ENCODE measurements at places on chromosomes 5 and 9. TPM values are rescaled to one million over a fixed set of nuclear protein-coding genes. Genes with fewer than 3 reads are reported as not detected.

Gene QSOX2
- total RNA-seq, result 6.1 TPM

Gene PCDHA12
- total RNA-seq, result not detected

Gene UBTD2
- 16.3 TPM for total RNA-seq

Gene AGXT2
- total RNA-seq, result not detected

Gene NRG2
- 4.8 TPM for total RNA-seq

GRCh38 chr9:73474625-73475024 lies 323.0 kb downstream of the ANXA1 start:
- DNase-seq, result no peak

GRCh38 chr9:107875571-107875980 lies 386.0 kb upstream of the KLF4 start:
- no peak for DNase-seq

- DNase-seq, result no peak
These were observed 132.7 kb upstream of the POU5F2 start for GRCh38 chr5:93874080-93874479.

GRCh38 chr5:58440901-58441460 lies 18.9 kb downstream of the PLK2 start:
- DNase-seq, result no peak

DNA sequence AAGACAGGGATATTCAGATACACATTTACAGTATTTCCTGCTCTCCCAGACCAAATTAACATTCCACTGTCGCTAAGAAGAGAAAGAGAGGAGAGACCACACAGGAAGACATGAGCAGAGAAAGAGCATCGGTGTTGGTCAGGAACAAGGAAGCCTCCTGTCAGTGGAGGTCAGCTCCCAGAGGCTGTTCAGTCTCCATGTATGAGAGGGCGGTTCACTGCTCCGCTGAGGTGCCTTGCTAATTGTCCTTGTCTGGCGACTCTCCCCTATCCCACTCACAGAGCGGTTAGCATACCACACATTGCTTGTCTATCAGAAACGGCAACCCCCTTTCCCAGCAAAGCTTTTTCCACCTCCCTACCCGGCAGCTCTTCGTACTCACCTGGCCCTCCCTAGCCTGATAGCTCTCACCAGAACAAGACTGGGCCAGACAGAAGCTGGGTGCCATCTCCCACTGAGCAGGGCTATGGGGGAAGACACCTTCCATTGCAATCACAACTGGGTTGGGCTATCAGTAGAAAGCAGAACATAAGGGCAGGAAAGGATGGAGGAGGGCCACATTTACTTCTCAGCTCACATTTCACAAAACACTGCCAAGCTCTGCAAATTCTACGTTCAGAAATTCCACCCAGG lies 58.6 kb upstream of the LMNB1 start:
- no peak for DNase-seq

DNA sequence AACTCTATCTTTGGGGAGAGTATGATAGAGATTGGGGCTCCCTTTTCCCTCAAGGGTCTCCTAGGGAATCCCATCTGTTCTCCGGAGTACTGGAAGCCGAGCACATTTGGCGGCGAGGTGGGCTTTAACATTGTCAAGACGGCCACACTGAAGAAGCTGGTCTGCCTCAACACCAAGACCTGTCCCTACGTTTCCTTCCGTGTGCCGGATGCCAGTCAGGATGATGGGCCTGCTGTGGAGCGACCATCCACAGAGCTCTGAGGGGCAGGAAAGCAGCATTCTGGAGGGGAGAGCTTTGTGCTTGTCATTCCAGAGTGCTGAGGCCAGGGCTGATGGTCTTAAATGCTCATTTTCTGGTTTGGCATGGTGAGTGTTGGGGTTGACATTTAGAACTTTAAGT lies 21.5 kb downstream of the PTGS1 start:
- DNase-seq, result no peak

GRCh38 chr9:14415947-14416346 lies 102.0 kb upstream of the NFIB start:
- DNase-seq, result no peak
